ENCODE measurements at places on chromosomes 1 and 21.

GRCh38 chr21:42632771-42633690, 20.4 kb upstream of the PDE9A start:
- no peak for DNase-seq

DNA sequence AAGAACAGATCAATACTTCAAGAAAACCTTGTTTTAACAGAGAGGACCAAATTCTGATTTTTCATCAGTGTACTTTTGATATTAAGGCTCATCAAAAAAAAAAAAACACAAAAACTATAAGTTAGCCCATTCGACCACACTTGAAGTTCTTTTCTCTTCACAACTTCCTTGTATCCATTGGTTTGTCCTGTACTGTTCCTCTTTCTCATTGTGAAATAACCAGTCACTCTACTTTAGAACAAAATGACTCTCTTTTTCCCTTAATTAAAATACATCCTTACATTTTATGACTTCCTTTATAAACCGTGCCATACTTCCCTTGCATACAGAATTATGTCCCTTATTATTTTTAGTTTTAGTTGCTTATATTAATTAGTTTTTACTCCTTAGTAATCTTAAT, 8.4 kb downstream of the QSOX1 start:
- no peak for DNase-seq

DNA sequence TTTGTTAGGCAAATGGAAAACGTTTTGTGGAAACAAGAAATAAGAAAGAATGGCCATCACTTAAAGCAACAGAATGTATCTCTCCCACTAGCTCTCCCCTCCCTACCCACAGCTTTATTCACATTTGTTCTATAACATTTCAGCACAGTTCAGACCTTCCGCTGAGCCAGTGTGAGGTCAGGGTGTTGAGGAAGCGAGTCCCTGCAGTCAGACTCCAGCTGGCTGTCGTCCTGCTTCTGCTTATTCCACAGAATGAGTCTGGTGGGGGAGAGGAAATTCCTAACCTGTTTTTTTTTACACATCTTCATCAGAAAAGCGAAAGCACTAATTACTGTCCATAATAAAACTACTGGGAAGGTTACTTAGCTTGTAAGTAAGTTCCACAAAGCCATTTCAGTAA, 39.0 kb downstream of the MRPL39 start:
- no peak for DNase-seq

GRCh38 chr1:234250747-234251146, 122.5 kb upstream of the COA6 start:
- no peak for DNase-seq

DNA sequence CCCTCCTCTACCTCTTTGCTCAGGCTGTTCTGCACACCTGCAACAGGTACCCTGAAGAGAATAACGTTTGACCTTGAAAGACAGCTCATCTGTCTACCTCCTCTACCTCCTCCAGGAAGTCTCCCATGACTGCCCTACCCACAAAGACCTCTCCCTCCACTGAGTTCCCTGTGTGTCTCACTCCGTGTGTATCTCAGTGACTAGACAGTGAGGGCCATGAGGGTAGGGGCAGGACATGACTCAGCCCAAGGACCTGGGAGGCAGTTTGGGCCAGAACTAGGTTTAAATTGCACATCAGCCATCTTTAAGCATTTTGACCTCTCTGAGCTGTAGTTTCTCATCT, 32.0 kb upstream of the LRP8 start:
- DNase-seq: no peak

GRCh38 chr1:12405325-12406210, 175.7 kb downstream of the VPS13D start:
- no peak for DNase-seq

DNA sequence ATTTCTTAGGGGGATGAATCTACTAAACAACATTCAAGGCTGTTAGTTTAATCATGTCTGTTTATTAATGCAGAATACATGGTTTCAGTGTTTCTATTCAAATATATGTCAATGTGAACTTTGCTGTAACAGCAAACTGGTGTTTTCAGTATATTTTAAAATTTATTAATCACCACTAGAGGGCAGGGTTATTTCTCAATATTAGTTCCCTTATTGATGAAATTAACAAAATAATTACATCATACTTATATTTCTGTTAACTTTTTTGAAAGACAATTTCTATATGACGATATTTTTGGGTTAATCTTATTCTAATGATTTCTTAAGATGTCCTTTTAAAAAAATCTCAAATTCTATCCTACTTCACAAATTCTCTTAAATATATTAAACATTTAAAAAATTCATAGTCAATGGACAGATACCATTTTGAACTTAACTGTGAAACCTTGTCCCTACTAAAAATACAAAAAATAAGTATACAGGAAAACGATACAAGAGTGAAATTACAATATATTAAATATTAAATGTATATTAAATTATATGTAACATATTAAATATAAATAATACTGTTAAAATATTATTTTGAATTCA, 1034.1 kb upstream of the PRMT6 start:
- no peak for DNase-seq

DNA sequence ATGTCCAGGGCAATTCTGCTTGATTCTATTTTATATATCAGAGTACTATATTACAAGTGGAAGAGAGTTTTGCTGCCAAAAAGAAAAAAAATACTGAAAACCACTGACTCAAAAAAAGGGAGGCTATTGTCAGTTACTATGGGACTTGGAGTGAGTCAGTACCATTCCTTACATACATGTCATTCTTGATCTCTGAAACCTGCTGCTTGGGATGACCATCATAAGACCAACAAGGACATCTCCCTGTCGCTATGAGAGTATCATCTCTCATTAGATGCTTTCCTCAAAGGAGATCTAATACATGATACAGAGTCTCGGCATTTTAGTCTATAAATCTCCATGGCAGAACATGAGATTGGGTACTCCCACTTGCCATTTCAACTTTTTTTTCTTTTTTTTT, 11.8 kb upstream of the INPP5B start:
- DNase-seq: no peak

DNA sequence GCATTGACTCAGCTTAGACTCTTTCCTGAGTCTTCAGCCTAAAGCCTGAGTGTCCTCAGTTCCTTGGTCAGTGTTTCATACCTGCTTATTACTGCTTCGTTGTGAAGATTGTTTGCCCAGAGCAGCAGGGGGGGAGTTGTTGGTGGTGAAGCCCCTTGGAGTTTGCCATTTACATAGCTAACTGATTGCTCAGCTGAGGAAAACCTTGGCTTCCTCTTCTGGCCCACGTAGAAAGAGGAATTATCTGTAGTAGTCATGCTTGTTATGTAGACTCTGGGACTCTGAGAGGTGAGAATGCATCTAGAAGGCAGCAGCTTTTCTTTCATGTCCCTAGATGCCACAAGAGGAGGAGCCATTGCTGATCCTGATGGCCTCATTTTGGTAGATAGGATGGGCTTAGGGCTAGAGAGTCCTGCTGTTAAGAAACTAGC, 125.9 kb downstream of the MAST2 start:
- DNase-seq: no peak

- no peak for DNase-seq
Observed at GRCh38 chr1:58266242-58266641, 280.3 kb downstream of the OMA1 start.

DNA sequence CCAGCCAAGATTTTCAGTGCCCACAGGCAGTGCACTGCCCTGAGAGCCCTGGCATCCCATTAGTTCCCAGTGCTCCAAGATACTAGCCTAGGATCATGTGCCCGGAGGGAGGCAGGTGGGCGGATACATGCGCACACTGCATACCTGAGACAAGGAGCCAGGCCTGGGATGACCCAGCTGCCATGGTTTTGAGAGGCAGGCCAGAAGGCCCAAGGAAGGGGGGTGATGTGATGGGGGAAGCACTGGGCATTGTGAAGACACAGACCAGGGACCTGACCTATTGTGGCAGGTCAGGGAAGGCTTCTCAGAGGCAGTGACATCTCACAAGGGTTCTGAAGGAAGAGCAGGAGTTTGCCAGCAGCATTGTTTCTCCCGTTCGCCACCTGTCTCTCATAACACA, 3.6 kb downstream of the ZC3H12A start:
- DNase-seq: no peak

- DNase-seq: peak; percentile 75
Observed at GRCh38 chr1:22039594-22040285, 12.8 kb upstream of the CDC42 start.

DNA sequence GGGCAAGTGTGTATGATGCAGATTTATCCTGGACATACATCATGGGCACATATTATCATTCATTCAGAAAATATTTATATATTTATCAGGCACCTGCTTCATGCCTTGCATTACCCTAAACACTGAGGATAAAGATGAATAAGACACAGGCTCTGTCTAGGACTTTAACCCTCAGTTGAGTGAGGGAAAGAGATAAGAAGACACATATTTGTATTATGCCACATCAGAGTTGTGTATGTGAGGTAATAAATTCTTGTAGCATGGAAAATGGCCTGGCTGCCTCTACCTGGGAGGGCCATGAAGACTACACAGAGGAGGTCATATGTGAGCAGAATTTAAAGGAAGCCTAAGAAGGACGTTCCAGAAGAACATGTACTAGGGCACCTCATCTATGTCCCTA, 275.8 kb upstream of the ST6GALNAC5 start:
- no peak for DNase-seq

- DNase-seq: no peak
Observed at GRCh38 chr1:194014014-194014413, 827.6 kb upstream of the B3GALT2 start.

DNA sequence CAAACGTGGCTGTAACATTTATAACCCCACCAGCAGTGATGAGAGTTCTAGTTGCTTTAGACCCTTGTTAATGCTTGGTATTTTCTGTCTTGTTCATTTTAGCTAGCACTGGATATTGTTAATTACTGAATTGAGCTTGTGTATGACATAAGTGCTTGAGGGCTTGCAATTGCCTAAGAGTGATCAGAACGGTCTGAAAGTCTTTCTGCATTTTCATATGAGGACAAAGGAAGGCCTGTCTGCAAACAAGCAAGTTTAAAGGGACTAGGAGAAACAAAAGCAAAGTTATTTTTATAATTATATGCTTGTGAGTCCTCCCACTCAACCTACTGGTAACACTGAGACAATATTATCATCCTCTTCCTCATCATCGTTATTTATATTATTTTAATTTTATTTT, 305.5 kb upstream of the DUSP10 start:
- no peak for DNase-seq

GRCh38 chr1:1539310-1540089, 924 bp downstream of the TMEM240 start:
- no peak for DNase-seq

DNA sequence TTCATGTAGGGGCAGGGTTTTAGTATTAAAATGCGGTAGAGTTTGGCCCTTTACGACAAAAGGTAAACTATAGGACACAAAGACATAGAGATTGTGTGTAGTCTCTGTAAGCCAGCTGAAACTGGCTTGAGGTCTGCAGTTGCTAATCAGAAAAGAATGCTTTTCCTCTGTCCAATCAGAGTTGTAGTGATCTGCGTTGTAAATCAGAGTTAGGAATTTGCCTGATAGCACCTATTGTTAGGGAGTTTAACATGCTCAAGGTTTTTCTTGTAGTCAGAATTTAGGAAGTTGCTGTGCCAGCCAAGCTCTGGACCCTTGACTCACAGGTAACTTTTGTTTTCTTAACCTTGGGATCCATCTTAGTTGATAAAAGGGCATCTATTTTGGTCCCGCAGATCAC, 61.2 kb upstream of the VTCN1 start:
- no peak for DNase-seq

DNA sequence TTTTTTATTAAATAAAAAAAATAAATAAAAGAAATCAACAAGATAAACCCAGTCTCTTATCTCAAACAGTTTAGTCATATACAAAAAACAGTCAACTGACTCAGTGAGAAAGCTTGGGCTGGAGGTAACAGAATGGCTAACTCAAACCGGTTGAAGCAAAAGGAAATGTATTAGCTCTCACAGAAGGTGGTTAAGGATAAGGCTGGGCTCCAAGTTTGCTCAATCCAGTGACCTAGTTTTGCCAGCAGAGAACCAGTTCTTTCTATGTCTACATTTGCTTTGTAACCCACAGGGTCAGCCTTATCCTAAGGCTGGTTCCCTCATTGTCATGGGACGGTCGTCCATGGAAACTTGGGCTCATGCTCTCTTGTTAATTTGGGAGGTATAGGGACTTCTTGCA, 144.5 kb upstream of the L1TD1 start:
- no peak for DNase-seq
